ENCODE measurements at places on chromosomes 3 and 15.

GRCh38 chr15:61051569-61052031, 177.5 kb downstream of the RORA start:
- peak; percentile 85 for DNase-seq

GRCh38 chr3:57681691-57682090, 11.2 kb downstream of the DENND6A start:
- no peak for DNase-seq

DNA sequence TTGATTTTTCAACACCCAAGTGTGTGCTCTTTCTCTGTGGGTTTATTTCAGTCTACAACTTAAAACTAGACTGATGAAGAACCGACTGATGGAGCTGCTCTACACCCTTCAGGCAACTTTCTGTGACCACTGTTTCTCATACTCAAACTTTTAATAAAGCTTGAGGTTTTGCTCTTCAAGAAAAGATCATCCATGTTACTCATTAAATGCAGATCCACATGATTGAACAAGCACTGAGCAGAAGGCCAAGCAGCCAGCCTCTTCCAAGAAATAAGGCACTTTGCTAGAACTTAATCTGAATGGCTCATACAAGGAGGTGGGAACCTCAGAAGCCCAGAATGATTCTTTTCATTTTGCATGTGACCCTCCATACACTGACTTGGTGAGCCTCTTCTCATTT, 8.7 kb downstream of the SLC27A2 start:
- DNase-seq, result no peak

- peak; percentile 93 for DNase-seq
These were observed 6.9 kb downstream of the C15orf62 start for GRCh38 chr15:40776537-40777141.

DNA sequence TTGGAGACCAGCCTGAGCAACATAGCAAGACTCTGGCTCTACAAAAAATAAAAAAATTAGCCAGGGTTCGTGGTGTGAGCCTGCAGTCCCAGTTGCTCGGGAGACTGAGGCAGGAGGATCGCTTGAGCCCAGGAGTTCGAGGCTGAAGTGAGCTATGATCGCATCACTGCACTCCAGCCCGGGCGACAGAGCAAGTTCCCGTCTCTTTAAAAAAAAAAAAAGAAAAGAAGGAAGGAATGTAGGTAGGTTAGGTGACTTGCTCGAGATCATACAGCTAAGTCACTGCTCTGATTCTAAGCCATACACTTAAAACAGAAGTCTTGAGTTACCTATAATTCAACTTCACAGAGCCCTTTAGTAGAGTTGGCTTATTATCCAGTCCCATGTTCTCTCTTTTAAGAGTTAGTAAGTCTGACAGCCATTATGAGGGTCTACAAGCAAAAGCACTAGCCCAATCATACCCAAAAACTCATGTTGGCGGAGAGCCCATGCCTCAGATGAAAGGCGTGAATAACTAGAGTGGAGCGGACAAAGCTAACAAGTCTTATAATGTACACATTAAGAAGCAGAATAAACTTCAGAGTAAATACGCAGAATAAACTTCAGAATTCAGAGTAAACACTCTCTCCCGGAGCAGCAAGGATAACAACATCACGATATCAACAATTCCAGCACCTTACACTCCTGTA, 768 bp downstream of the AAGAB start:
- DNase-seq, result peak; percentile 21

DNA sequence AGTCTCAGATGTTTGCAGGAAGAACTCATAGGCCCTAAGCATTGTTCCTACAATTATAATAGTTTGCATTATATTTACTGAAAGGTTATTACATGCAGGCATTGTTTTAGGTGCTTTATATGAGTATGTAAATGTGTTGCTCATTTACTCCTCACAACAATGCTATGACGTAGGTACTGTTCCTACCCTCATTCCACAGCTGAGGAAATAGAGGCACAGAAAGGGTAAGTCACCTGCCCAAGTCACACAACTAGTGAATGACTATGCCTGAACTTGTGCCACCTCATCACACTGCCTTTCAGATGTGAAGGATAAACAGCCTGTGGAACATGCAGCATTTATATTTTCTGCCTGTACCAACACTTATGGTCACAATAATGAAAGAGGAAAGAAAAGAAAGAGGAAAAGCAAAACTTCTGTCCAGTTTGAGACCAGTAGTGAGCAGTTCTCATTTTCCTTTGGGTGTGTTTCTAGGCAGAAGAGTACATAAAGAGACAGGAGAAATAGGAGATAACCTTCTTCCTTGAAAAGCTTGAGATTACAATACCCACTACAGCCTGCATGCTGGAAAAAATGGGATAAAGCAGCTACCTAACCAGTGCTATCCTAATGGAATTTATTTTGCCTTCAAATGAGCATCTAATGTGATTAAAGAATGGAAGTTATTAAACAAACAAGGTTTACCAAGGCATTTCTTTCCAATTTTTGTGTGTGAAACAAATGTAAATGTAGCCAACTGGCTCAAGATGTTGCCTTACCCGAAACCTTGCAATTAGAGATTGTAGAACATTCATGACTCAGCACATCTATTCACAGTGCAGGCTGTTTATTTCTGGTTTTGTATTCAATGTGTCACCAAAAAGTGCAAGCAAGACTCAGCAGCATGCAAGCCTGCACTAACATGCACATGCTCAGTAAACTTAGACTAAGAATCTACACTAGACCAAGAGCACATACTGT, 20.5 kb upstream of the ENTPD3 start:
- DNase-seq, result no peak

GRCh38 chr3:157119369-157119951, 40.5 kb downstream of the CCNL1 start:
- no peak for DNase-seq

DNA sequence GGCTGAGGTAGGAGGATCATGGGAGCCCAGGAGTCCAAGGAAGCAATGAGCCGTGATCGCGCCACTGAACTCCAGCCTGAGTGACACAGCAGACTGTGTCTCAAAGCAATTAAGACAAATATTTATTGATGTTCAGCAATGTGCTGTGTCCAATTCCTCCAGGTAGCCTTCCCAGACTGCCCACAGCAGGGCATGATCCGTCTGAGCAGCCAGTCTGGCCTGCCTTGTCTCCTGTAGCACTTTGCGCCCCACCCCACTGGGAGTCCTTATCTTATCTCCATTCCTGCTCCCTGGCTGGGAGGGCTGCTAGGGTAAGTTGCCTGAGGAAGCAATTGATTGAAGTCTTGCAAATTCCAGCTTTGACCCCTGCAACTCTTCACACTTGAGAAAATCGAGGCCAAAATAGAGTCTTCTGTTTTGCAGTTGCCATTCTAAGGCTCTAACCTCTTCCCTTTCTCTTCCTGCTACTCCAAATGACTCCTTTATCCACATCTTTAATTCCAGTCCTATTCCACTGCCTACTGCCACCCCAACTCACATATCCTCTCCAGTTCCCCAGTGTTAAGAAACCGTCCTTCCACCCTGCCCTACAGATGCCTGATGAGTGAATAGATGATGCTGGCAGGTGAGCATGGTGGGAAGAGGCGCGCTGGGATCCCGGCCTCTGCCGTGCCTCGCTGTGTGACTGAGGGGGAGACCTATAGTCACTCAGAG, 26.9 kb upstream of the LCTL start:
- DNase-seq, result no peak

GRCh38 chr3:191688756-191689433, 227.9 kb downstream of the PYDC2 start:
- no peak for DNase-seq

- peak; percentile 29 for DNase-seq
These were observed 400.4 kb downstream of the LPP start for GRCh38 chr3:188554404-188554803.

GRCh38 chr3:162555761-162556160, 1059.2 kb downstream of the OTOL1 start:
- DNase-seq, result no peak

- peak; percentile 73 for DNase-seq
These were observed 69.9 kb upstream of the GOLIM4 start for GRCh38 chr3:168165390-168166269.

DNA sequence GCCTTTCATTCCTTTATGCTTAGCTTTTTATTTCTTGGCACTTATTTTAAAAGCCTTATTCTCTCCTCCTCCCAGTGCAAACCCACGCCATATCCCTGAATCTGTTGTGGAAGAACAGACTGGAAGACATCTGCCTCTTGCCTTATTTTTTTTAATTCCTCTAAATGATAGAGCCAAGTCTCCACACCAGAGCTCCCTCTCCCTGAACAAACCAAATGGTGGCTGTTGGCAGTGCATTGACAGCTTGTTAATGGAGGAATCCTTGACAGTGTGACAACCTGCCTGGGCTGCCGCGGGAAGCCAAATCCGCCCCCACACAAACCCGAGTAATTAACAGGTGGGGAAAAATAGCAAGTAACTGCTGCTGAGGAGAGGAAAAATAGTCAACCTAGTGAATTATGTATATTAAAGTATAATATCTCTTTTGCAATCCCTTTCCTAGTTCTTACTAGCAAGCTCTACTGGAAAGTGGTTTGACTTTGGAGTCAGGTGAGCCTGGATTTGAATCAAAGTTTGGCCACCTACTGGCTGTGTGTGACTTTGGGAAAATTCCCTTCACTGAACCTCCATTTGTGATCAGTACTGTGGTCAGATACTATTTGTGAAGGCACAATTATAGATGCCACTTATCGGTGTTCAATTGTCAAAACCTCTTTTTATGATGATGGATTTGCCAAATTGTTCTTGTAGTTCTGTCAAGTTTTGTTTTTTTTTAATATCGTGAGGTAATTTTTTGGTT, 589.6 kb downstream of the PDCD6IP start:
- no peak for DNase-seq

DNA sequence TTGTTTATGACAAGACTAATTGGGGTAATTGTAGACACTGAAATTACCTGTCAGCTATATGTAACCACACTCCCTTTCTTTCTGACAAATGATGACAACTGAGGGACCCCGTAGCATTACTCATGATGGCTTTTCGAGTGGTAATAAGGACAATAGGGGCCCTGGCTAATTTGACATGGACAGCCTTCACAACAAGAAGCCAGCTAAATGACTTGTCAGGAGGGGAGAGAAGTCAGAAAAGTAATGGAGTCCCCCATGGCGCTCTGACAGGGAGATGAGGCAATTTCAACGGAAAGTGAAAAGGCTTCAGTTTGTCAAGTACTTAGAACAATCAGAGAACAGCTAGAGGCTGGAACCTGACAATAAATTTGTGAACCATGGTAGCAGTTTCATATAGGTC, 177.3 kb downstream of the CDIN1 start:
- DNase-seq, result no peak

- DNase-seq, result no peak
These were observed 97.2 kb upstream of the CNTN4 start for GRCh38 chr3:2001306-2002108.

DNA sequence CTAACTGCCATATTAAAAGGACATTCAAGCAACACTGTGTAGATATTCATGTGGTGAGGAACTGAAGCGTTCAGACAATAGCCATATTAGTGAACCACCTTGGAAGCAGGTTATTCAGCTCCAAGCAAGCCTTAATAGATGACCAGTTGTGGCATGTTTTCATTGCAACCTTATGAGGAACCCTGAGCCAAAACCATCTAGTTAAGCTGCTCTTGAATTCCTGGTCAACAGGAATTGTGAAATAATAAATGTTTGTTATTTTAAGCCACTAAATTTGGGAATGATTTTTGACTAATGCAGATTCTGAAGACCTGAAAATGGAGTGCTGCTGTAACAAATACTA, 73.0 kb downstream of the SPRED1 start:
- no peak for DNase-seq

DNA sequence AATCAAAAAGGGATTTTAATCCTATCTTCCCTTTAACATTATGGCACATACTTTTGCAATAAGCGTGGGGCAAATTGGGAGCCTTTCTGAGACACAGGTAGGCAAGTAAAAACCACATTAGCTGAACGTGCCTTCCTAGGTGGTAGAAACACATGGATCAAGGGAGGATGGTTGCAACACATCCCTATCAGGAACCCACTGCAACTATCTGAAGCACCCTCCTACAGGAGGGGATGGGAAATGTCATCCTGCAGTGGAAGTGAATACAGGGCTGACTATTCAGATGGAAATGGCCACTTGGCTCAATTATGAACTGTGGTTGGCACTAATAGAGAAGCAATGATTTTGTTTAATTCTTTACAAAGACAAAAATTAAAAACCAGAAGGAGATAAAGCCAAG, 826.3 kb downstream of the FHIT start:
- no peak for DNase-seq

DNA sequence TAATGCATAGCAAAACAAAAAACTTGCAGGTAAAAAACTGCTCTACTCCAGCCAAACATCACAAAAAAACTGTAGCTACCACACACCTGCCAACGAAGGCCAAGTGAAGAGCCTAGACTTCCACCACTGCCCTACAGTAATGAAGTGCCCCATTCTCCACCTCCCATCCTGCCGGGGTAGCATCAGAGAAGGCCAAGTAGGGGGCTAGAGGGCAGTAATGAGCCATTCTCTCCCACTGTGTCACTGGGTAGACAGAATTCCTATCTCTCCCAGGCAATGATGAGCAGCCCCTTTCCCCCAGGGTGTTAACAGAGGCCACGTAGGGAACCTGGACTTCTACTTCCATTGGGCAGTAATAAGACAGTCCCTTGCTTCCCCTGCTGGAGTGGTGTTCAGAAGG, 9.5 kb downstream of the SEC22C start:
- DNase-seq, result peak; percentile 58

DNA sequence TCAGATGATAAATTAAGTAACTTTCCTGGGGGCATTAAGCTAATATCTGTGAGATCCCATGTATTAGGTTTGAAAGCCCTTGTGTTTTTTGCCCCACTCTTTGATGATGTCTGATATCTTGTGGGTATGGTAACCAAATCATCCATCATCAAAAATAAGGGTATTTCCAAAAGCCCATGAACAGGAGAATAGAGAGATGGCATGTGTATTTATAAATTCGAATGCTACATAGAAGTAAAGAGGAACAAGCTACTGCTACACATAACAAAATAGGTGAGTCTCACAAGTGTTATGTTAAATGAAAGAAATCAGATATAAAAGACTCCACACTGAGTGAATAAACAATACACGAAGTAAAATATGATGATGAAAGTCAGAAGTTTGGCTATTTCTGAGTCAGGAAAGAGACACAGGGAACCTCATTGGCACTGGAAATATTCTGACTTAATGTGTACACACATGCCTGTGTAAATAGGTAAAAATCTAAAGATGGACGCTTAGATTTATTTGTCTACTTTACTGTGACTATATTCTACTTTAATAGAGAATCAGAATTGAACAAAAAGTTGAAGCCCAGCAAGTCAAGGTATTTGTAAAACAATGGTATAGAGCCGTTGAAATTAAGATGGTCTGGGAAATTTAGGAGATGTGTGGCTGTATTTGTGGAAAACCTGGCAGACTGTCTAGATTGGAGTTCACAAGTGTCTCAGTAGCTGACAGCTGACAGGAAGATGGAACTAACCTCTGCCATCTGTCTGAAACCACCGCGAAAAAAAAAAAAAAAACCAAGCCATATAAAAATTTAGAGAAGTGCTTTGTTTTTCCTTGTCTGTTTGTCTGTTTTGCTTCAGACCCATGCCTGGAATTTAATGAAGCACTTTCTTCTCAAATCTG, 111.0 kb upstream of the TGFBR2 start:
- DNase-seq, result no peak

- DNase-seq, result peak; percentile 80
These were observed 21.2 kb downstream of the PRKAR2A start for GRCh38 chr3:48826451-48826850.

- DNase-seq, result no peak
These were observed 259.5 kb downstream of the MECOM start for GRCh38 chr3:169403855-169404519.
